ENCODE measurements at places on chromosomes 3 and 15.

DNA sequence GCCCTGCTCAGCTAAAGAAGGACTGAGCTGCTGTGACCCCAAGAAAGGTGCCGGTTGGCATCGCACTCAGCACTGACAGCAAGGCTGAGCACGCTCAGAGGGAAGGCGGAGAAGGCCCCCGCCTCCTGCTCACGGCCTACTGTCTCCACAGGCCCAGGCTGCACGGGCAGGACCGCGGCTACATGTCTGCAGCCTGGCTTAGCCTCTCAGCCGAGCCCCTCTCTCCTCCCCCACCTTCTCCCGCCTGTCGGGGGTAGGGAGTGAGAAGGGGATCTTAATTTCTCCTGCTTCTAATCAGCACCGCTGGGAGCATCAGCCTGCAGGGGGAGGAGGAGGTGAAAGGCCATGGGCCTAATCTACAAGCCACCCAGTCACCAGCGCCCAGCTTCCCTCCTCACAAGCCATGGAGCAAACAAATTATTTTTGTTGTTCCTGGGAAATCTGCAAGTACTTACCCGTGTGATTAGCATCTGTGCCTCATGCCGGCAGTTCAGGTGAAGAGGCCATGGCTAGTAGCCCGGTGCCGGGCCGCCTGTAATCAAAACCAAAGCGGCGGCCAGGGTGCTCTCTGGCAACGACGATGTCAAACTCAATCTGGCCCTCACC is 68.1 kb downstream of the EPHB3 start:
- no peak for DNase-seq

GRCh38 chr3:118573912-118574311 is 460.7 kb downstream of the IGSF11 start:
- no peak for DNase-seq

DNA sequence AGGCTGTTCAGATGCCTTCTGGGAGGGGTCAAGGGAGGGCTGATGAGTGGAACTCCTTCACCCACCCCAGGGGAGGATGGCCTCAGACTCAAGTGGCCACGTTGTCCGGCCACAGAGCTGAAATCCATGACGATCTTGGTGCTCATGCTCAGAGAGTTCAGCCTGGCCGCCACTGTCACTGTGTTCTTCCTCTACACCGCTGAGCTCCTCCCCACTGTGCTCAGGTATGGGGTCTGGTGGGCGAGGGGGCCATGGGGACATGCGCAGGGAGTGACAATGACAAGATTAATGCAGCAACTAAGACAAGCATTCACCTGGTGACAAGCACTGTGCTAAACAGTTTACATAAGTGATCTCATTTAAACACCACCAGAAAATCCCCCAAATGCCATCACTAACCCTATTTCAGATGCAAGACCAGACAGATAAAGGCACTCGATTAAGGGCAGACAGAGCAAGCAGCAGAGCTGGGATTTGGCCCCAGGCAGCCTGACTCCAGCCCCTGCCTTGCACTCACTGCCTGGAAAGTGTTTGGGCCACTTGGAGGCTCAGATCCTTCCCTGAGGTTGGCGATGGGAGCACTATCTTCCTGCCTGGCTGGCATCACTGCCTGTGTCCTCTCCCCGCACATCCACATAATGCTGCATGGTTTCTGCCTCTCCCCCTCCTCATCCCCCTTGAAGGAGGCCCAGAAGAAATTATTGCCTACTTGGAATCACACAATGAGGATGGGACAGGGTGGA is 30.9 kb upstream of the XYLB start:
- no peak for DNase-seq

GRCh38 chr3:139427283-139428060 is 38.0 kb upstream of the COPB2 start:
- peak; percentile 87 for DNase-seq

- DNase-seq = no peak
Measured at GRCh38 chr15:59406446-59406845, 31.5 kb upstream of the FAM81A start.

- DNase-seq = no peak
Measured at GRCh38 chr3:132615881-132616280, 18.8 kb downstream of the ACKR4 start.

DNA sequence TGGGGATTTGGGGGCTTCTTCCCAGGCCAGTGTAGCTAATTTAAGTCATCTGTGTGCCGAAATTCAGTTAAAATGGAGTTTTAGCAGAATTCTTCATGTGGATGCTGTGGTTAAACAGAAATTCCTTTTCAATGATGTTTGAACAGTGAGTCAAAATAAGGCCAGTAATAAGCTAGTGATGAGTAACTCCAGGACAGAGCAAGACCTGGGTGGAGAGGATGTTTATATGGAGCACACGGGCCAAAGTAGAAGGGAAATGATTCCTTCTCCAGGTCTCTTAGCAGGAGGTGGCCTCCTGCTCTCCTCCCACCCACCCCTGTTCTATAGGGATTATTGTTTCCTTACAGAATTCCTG is 31.9 kb upstream of the UACA start:
- DNase-seq = peak; percentile 95

GRCh38 chr3:33089515-33089914 is 7.4 kb downstream of the GLB1 start:
- no peak for DNase-seq

DNA sequence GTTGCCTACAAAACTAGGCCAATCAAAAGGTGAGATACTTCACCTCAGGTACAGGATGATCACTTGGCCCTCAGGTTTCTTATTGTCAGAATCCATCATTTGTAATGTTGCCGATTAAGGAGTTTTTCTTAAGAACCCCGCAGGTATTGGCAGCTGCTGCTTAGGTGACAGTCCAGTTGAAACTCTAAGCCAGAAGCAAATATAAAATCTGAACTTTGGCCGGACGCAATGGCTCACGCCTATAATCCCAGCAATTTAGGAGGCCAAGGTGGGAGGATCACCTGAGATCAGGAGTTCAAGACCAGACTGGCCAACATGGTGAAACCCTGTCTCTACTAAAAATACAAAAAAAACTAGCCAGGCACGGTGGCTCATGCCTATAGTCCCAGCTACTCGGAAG is 43.1 kb upstream of the SNTN start:
- no peak for DNase-seq

- DNase-seq = no peak
Measured at GRCh38 chr15:98402486-98402885, 245.9 kb upstream of the IGF1R start.

DNA sequence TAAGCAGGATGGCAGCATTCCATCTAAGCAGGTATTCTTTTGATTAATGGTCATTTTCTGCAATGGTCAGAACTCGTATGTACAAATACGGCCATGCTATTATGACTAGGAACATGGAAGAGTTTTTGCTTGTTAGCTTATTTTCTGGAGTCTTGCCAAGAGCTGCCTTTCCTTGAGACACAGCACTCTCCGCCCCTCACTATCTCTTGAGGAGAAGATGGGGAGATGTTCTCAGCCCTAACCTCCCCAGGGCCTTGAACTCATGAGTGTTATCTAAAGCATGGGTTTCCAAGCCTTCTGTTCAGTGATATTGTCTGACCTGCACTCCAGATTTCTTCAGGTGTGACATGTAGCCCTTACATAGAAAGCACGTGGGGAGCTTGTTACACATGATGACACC is 65.9 kb upstream of the ACTC1 start:
- no peak for DNase-seq

- DNase-seq = peak; percentile 57
Measured at GRCh38 chr15:40766906-40767837, 2.6 kb upstream of the C15orf62 start.

DNA sequence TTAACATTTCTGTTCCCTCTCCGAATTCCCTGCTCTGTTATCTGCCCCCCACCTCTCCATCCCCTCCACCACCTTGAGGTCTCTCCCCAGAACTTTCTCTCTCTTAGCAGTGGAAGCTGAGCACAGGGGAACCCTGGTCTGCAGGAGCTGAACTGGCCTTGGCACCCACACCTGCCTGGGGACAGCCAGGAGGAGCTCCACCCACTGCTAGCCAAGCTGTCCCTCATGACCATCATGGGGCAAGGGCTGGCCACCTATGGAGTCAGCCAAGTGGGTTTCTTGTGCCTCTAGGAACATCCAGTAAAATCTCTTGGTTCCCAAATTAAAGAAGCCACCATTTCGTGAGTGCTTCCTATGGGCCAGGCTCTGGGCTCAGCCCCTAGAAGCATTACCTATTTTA is 276.4 kb upstream of the TLE3 start:
- DNase-seq = no peak

- no peak for DNase-seq
Measured at GRCh38 chr15:85404176-85404917, 23.9 kb downstream of the AKAP13 start.

DNA sequence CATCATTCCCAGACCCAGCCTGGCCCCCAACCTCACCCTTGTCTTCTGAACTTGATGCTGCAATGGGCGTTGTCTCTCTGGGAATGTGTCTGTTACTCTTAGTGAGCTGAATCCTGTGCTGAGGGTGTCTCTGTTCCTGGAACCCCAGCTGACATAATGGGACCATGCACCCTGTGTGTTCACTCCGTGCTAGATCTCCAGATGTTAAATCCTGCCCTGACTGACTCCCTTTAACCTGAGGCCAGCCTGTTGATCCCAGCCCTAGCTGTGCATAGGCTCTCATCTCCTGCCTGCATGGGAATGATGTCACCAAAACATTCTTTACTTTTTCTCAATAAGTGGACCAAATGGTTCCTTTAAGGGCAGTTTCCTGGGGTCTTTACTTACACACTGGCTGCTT is 48.0 kb upstream of the UMPS start:
- DNase-seq = no peak

GRCh38 chr15:71496336-71496955 is 313.9 kb upstream of the NR2E3 start:
- DNase-seq = peak; percentile 67

GRCh38 chr3:64179860-64180259 is 45.4 kb downstream of the PRICKLE2 start:
- DNase-seq = peak; percentile 40

- no peak for DNase-seq
Measured at GRCh38 chr15:42231088-42231487, 23.0 kb upstream of the VPS39 start.

- DNase-seq = no peak
Measured at GRCh38 chr3:23923786-23924185, 6.9 kb downstream of the RPL15 start.

DNA sequence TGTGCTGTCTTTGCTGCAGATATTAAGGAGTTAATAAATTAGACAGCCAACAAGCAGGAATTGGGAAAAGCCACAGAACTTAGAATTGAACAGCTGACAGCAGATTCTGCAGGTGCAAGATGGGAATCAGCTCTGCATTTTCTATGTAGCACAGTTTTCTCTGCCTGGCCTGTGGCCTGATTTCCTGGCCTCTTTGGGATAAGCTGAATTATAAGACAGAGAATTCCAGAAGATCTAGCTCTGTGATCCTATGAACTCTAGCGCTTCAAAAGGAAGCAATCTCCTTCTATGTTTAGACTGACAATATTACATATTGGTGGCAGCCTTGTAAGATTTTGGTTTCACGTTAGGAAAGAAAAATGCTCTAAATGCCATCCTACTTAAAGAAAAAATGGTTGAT is 24.0 kb upstream of the SOX2 start:
- no peak for DNase-seq

DNA sequence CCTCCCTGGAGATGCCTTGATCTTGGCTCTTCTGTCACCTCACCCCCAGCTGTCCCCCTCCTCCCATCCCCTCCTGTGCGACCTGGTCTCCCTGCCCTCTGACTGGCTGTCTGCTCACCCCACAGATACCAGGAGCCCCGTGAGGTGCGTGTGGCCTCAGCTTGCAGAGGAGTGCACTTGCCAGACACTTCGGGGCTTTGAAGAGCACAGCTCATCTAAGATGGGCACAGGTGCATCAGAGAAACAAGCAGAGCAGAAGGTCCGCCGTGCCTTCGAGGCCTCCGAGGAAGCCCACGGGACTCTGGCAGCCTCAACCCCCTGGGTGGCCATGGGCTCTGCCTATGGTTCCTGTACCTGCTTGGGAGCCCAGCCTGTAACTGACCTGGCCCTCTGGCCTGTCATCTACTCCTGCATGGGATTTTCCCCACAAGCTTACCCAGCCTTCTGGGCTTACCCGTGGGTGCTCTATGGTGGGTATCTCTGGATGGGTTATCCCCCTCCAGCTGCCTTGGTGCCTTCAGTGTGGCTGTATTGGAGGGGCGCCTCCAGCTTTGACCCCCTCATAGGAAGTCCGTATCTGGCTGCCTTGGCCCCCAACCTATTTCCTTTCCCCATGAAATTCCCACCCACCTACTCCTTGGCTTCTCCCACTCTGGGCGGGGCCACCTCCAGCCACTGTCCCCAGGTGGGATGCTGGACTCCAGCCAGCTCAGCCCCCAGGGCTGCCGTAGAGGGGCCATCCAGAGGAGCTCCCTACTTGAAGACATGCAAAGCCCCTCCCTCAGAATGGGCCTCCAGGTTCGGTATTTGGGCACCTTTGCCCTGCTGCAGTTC is 3.8 kb downstream of the PRR23E start:
- no peak for DNase-seq

DNA sequence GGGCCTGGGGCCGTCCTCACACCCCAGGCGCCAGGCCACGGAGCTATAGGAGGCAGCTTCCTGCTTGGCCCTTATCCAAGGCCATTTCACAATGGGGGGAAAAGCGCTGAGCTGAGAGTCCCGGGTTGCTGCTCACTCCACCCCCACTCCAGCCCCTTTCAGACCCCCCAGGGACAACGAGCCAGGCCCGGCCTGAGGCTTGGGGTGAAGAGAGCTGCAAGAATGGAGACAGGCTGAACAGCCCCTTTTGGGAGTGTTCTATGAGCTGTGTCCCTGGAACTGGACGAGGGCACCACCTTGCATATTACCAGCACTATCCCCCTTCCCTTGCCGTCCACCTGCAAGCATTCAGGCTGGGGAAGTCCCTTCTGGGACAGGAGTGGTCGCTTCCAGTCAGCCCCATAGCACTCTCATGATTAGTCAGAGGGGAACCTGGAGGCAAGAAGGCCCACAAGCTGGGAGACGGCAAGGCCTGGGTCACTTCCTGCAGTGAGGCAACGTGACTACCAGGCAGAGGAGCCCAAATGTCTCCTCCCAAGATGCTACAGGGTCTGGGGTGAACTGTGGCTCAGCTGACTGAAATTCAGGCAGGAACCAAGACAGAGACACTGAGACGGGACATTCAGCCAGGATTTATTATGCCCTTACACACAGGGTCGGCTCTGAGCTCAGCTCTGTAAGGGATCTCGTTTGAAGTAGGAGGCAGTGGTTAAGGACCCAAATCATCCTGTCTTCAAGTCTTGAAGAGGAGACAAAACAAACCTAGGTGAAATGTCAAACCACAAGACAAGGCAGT is 8.6 kb upstream of the SRP14 start:
- DNase-seq = peak; percentile 90

GRCh38 chr3:18379647-18380046 is 45.5 kb downstream of the SATB1 start:
- no peak for DNase-seq

DNA sequence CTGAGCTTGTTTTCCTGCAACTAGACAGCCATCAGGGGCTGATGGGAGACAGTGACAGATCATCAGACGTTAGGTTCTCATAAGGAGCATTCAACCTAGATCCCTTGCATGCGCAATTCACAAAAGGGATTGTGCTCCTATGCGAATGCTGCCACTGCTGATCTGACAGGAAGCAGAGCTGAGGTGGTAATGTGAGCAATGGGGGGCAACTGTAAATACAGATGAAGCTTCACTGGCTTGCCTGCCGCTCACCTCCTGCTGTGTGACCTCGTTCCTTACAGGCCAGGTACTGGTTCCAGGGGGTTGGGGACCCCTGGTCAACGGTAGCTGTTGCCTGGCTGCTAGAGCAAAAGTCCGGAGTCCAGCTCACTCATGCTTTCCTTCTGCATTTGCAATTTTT is 26.4 kb upstream of the KCNAB1 start:
- no peak for DNase-seq

Measured in GM23248 (cell line).